ENCODE measurements at places on chromosomes 11 and 22.

GRCh38 chr22:48717883-48718817 is 1109.5 kb downstream of the BRD1 start:
- DNase-seq: peak; percentile 19

DNA sequence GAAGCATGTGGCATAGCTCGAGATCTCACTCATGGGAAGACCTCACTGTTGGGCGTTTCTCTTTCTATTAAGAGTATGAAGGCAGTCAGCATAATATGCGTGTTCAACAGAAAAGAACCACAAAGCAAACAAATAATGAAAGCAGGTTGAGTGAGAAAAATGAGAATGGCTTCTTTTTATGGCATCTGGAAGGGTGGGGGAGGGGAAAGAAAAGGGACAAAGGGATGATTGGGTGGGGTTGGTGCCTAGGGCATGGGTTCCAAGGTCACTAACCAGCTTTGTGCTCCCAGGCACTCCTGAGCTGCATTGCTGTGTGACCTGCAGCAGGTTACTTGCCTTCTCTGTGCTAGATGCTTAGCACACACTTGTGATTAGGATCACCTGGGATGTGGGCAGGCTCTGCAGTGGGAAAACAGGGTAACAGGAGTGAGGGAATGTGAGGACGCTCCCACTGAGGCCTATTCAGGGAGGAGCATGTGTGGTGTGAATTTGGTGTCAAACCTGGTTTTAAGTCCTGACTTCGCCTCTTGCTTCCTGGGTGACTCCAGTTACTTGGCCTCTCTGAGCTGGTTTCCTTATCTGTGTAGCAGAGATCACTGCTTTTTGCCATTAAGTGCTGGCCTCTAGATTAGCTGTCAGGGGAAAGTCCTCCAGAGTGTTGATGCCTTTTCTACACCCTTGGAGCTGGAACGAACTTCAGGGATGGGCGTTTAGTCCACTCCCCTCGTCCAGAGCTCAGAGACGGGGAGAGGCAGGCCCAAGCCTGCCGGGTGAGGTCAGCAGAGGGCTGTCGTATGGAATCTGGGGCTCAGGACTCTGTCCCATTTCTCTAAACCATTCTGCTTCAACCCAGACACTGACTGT is 74.8 kb downstream of the KIAA1671 start:
- DNase-seq: no peak

GRCh38 chr11:63738720-63739360 is 29.7 kb downstream of the ZFTA start:
- peak; percentile 27 for DNase-seq

GRCh38 chr11:118898400-118899295 is 15.0 kb downstream of the CXCR5 start:
- no peak for DNase-seq

DNA sequence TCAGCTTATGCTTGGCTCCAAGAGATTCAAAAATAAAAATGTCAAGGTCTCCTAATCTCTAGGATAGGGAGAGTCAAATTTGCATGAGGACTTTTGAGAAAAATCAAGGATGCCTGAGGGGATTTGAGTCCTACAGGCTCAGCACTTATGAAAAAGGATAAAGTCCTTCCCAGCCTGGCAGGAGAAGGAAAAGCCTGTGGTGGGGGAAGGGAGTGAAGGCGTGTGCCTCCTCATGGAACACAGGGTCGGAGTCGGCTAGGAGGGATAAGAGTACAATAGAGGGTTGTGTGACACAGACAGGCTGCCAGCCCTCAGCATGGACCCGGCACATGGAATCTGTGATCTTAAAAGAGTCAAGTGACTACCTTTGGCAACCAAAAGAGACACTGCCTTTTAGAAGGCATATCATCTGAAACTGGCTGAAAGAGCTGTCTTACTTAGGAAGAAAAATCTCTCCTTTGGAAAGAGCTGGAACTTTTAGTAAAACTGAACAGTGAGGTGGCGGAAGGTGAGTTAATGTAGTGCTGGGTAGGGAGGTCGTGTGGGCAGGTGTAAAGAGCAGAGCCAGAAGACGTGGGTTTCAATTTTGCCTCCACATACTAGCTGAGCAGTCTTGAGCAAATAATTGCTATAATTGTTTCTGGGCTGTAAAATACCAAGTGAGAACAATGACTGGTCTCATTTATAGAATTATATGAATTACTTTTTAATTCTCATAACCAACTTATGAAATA is 58.8 kb upstream of the RDX start:
- DNase-seq: no peak

DNA sequence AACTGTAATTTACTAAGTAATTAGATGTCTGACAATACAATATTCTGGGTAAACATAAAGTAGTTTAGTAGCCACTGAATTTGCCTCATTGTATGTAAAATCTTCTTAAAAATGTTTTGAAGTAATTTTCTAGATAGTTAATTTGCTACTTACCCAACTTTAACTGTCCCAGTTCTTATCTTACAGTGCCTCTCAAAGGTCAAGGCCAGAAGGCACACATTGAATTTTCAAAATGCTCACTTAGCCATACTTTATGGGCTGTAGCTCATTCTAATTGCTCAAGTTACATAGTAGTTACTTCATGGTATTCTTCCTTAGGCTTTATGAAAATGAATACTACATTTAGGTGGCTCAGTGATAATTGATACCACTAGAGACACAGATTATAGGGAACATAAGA is 666.6 kb downstream of the CNTN5 start:
- DNase-seq: no peak

DNA sequence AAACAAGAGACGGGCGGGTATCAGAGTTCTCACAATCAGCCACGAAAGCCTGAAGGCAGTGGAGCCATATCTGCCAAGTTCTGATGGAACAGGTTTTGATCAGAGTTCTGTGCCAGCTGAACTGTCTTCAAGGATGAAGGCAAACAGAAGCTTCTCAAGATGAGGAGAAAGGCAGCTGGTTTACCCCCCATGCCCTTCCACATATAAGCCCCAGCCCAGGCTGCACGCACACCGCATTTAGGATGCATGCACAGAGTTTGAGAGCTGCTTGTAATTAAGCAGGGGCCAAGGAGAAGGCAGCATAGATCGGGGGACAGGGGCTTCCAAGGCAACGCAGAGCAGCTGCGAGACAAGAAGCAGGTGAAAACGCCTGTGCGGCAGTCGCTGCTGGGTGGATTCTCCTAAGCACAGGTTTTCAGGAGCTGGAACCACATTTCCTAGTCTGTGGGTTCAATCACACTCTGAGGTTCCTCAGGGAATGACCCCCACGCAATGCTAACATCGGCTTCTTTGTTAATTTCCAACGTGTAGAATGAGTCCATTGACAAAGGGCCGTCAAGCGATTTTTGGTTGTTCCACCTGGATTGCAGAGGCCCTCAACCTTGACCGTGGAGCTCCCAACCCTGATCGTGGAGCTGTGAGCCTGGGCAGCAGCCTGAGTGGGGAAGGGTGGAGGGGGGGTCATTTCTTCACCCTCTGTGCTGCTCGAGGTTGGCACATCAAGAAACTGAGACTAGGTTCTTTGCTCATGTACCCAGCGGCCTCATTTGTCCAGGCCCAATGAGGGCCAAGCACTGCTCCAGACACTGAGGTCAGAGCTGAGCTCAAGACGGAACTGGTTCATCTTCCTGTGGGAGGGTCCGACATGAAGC is 81.7 kb upstream of the SHISAL1 start:
- no peak for DNase-seq

All from stimulated activated CD8-positive, alpha-beta memory T cell treated with anti-CD3 and anti-CD28 coated beads, Interleukin-15, amount 100 ng/mL, for 48 hours (primary cell).